ENCODE measurements at places on chromosomes 6 and 20. TPM values are rescaled to one million over a fixed set of nuclear protein-coding genes. Genes with fewer than 3 reads are reported as not detected.

The ADTRP gene
- 1.3 TPM for total RNA-seq

The C6orf15 gene
- total RNA-seq = not detected

The CCM2L gene
- total RNA-seq = not detected

DNA sequence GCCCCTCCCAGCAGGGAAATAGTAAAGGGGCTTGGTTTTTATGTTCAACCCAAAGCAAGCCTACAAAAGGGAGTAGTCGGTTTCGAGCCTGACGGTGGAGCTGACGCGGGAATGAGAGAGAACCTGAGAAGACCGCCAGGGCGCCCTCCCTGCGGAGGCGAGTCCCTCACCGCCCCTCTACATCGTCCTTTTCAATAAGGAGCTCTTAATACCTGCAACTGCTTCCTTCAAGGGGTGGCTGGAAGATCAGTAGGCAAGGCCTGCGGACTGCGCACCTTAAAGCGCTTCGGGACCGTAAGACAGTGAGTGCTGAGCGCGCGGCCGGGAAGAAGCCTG lies 709 bp upstream of the ZNF76 start:
- H3K27ac ChIP-seq = peak overlapping the region; percentile 89
- H3K27me3 ChIP-seq = no peaks in the 10 kb centered on the region
- peak overlapping the region; percentile 89 for H3K4me3 ChIP-seq
- no peaks in the 10 kb centered on the region for H3K36me3 ChIP-seq
- peak; percentile 82 for DNase-seq

DNA sequence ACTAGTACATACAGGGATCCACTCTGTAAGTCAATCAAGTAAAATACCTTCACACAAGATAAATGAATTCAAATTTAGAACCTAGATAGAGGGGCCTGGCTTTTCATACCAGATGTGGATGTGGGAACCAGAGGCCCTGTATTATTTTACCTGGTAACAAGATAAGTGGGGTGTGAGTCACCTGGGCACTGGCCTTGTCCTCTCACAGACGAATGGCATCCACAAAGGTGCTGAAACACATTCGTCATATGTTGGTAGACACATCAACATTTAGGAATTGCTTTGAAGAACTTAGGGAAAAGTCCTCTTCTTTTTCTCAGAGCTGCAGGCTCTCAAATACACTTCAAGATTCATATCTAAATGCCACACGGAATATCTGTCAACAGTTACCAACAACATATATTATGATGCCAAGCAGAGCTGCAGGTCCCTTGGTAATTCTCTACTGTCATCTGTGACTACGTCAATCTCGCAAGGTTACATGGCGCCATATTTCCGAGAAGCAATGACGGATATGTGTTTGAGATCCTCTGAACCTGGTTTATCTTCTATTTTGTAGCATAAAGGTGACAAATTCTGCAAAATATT lies 618.6 kb downstream of the EPM2A start:
- H3K27me3 ChIP-seq = no peaks in the 10 kb centered on the region
- peaks cover 8% of the 10 kb centered on the region for H3K4me1 ChIP-seq
- no peak overlapping the region for H3K4me3 ChIP-seq
- no peak overlapping the region for H3K27ac ChIP-seq
- H3K36me3 ChIP-seq = no peaks in the 10 kb centered on the region

GRCh38 chr20:32190616-32191415 lies 16.7 kb downstream of the PLAGL2 start:
- H3K27ac ChIP-seq = peak overlapping the region; percentile 39
- DNase-seq = peak; percentile 17
- H3K4me3 ChIP-seq = peak overlapping the region; percentile 77
- H3K36me3 ChIP-seq = no peaks in the 10 kb centered on the region
- H3K4me1 ChIP-seq = peaks cover 5% of the 10 kb centered on the region

DNA sequence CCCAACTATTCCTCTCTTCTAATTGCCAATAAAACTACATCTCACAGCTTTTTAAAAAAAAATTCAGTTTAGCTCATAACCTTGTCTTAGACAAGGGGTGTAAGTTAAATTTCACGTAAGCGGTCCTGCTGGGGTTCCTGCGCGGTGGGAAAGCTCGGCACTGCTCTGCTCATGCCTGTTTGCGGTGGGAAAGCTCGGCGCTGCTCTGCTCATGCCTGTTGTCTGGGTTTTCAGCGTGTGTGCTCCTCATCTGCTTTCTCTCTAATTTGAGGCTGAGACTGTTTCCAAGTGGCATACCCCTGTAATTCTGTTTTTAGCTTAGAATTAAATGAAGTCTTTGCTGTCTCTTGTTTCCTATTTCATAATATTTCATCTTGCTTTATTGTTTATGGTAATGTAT lies 18.6 kb downstream of the ARID1B start:
- peaks cover 10% of the 10 kb centered on the region for H3K4me1 ChIP-seq
- H3K27ac ChIP-seq = peak overlapping the region; percentile 20
- H3K4me3 ChIP-seq = peak overlapping the region; percentile 65
- no peaks in the 10 kb centered on the region for H3K36me3 ChIP-seq
- H3K27me3 ChIP-seq = no peaks in the 10 kb centered on the region
- peak; percentile 63 for DNase-seq

DNA sequence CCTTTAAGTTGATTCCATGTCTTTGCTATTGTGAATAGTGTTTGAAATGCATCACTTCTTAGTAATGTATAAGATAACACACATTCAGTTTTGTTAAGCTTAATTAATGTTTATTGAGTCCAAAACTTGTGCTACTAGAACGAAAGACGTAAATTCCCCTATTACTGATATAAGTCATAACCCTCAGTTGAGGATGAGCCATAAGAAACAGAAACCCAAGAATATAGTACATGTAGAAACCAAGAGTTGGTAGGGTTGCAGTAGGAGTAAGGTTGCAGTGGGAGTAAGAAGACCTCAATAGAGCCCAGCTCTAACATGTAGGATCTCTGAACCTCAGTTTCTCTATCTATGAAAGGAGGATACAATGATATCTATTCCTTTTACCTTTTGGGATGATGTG lies 19.3 kb downstream of the CITED2 start:
- no peak overlapping the region for H3K4me3 ChIP-seq
- no peaks in the 10 kb centered on the region for H3K36me3 ChIP-seq
- H3K4me1 ChIP-seq = no peaks in the 10 kb centered on the region
- H3K27me3 ChIP-seq = no peaks in the 10 kb centered on the region
- DNase-seq = no peak

DNA sequence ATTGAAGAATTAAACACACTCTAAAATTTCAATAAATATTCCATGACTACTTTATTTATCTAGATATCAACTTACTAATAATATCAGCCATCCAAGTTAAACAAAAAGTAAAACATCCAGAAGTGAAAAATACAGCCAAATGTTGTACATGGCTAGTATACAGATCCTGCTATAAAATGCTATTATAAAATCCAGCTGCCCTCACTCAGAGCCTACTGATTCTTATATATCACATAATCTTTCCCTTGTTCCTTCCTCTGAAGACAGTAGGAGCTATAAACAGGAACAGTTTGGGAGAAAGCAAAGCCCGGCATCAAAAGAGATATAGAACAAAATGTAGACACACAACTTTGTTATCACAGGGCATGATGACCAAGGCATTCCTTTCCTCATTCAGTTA lies 212.9 kb downstream of the PLCB4 start:
- no peak for DNase-seq
- no peak overlapping the region for H3K27ac ChIP-seq
- H3K27me3 ChIP-seq = no peaks in the 10 kb centered on the region
- H3K4me3 ChIP-seq = no peak overlapping the region

DNA sequence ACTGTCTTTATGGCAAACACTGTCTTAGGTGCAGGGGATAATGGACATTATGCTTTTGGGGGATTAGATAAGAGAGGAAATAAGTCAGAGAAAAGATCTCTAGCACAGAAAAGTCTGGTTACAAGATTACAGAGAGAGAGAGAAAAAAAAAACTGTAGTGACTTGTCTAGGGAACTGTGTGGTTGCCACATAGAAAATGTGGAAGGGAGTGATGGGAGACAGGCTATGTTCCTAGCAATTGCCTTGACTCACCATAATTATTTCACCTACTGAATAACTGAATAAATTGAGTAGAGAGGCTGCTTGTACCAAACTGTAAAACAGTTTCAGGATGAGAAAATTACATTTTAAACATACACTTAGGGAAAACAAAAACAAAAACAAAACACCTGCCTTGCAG lies 229.7 kb downstream of the LAMA2 start:
- no peaks in the 10 kb centered on the region for H3K36me3 ChIP-seq
- DNase-seq = no peak
- H3K4me3 ChIP-seq = no peak overlapping the region
- no peaks in the 10 kb centered on the region for H3K27me3 ChIP-seq
- no peaks in the 10 kb centered on the region for H3K4me1 ChIP-seq
- H3K27ac ChIP-seq = no peak overlapping the region

GRCh38 chr6:1599469-1599868 lies 10.2 kb upstream of the FOXC1 start:
- H3K27me3 ChIP-seq = peaks cover 21% of the 10 kb centered on the region
- H3K27ac ChIP-seq = no peak overlapping the region
- H3K4me1 ChIP-seq = peaks cover 3% of the 10 kb centered on the region
- H3K4me3 ChIP-seq = no peak overlapping the region

DNA sequence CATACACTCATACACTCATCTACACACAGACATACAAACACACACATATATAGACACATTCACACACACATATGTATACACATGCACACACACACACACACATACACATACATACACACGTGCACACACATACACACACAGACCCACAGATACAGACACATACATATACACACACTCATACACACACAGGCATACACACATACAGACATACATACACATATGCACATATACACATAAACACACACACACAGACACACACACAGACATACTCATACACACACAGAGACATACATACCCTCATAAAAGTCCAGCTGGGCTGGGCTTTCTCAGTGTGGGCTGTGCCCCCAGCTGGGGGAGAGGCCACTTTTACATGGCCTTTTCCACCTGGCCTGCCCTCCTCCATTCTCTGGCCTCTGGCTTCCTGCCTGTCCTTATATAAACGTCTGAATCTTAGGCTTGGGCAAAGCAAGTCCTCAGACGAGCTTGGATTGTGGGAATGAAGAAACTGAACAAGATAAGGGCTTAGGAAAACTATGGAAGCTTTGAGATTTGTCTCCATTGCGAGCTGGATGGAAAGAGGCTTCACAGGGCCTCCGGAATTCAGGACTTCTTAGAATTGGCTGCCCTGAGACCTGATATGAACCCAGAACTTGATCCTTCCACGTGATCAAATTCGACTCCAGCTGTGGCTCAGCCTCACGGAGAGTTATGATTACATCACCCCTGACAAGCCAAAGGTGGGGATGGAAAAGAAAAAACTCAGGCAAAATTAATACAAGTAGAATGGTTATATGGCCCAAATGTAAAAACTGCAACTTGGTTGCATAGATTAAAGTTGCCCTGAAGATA lies 22.5 kb upstream of the CST3 start:
- DNase-seq = peak; percentile 54
- H3K36me3 ChIP-seq = no peaks in the 10 kb centered on the region
- H3K4me1 ChIP-seq = no peaks in the 10 kb centered on the region
- H3K27ac ChIP-seq = no peak overlapping the region
- H3K4me3 ChIP-seq = no peak overlapping the region

DNA sequence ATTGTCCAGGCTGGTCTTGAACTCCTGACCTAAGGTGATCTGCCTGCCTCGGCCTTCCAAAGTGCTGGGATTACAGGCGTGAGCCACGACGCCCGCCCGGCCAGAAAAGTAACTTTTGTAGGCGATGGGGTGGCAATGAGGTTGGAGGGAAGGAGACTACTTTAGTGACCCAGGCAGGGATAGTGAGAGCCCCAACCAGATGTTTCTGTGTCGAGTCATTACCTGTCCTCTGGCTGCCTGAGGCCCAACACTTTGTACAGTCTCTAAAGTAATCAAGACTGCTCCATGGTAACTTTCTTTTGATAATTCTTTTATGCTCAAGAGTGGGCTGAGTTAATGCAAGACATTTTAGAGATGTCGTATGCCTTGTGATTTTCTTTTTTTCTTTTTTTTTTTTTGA lies 6.8 kb downstream of the SASH1 start:
- H3K36me3 ChIP-seq = peaks cover 3% of the 10 kb centered on the region
- DNase-seq = no peak
- H3K27me3 ChIP-seq = no peaks in the 10 kb centered on the region
- no peak overlapping the region for H3K27ac ChIP-seq
- peaks cover 33% of the 10 kb centered on the region for H3K4me1 ChIP-seq

GRCh38 chr6:16684896-16685554 lies 76.2 kb downstream of the ATXN1 start:
- no peaks in the 10 kb centered on the region for H3K27me3 ChIP-seq
- DNase-seq = peak; percentile 93
- peak overlapping the region; percentile 39 for H3K27ac ChIP-seq
- H3K4me1 ChIP-seq = peaks cover 71% of the 10 kb centered on the region

DNA sequence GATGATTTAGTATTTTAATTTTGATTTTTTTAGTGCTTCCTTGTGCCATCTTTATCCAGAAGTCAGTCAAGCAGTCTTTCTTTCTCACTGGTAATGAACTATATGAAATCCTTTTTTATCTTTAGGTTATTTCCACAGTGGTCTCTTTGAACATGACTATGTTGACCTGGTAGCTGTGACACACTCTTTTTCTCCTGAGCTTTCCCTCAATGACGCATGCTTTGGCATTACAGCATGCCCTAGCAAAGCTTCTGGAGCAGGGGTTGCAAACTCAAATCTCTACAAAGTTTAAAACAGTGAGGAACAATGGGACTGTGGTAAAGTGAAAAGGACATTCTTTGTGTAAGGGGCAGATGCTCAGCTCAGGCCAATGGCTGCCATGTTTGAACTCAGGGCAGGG lies 4.5 kb upstream of the PLAGL1 start:
- no peaks in the 10 kb centered on the region for H3K36me3 ChIP-seq
- no peak overlapping the region for H3K27ac ChIP-seq
- DNase-seq = peak; percentile 77

DNA sequence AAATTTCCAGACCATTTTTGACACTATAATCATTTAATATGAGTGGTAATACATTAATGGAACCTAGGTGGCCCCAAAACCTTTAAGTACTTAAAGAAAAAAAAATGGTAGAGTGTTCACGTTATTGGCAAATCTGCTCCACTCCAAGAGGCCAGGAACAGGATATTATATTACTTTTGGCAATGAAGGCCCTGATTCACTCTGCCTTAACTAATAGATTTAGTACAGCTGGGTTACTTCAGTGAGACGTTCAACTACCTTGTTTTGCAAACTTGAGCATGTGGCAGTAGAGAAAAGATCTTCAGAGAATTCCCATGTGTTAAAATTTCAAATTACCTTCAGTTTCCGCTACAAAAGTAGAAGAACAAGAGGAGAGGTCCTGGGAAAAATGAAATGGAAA lies 12.8 kb downstream of the ADNP start:
- H3K27me3 ChIP-seq = no peaks in the 10 kb centered on the region
- no peak overlapping the region for H3K4me3 ChIP-seq
- DNase-seq = peak; percentile 75

- DNase-seq = no peak
- peaks cover 12% of the 10 kb centered on the region for H3K27me3 ChIP-seq
- H3K27ac ChIP-seq = no peak overlapping the region
- H3K4me3 ChIP-seq = no peak overlapping the region
Observed at GRCh38 chr20:57433657-57434389, 42.6 kb downstream of the RBM38 start.

GRCh38 chr20:25015986-25016385 lies 23.4 kb upstream of the APMAP start:
- H3K36me3 ChIP-seq = no peaks in the 10 kb centered on the region
- no peak overlapping the region for H3K4me3 ChIP-seq
- H3K4me1 ChIP-seq = no peaks in the 10 kb centered on the region
- no peak overlapping the region for H3K27ac ChIP-seq
